ENCODE measurements at places on chromosomes 13 and 19.

GRCh38 chr19:1956122-1956494, 15.1 kb downstream of the CSNK1G2 start:
- DNase-seq, result no peak

DNA sequence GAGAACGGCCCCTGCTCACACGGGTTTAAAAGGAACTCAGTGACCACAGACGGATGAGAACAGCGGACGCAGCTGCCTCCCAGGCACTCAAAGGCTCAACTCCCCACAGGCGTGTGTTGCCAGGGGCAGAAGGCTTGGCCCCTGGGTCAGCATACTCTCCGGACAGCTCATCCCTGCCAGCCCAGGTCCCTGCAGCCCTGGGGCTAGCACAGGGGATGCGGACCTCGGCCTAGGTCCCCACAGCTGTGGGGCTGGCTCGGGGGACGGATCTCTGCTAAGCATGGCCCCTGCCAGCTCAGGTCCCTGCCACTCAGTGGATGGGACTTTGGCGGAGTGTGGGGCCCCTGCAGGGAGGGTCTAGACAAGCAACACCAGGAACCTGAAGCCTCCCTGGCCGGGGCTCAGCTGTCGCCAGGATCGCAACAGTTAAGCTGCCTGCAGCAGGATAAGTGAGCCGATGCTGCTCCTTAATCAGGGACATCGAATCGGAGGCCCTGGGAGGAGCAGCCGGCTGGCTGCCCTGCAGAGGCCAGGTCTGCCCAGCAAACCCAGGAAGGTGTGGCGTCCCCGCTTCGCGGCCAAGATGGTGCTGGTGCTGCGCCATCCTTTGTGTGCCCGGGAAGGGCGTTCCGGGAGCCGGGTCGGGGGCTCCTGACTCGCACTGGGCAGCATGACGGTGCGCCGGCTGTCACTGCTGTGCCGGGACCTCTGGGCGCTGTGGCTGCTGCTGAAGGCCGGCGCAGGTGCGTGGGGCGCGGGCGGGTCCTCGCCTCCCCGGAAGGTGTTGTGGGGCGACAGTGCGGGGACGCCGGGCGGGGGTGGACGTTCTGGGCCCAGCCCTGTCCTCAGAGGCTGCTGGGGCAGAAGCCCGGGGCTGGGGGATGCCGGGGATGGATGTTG, 32.5 kb downstream of the MCF2L start:
- DNase-seq, result no peak

GRCh38 chr19:3041761-3042620, 12.9 kb upstream of the TLE2 start:
- DNase-seq, result no peak

DNA sequence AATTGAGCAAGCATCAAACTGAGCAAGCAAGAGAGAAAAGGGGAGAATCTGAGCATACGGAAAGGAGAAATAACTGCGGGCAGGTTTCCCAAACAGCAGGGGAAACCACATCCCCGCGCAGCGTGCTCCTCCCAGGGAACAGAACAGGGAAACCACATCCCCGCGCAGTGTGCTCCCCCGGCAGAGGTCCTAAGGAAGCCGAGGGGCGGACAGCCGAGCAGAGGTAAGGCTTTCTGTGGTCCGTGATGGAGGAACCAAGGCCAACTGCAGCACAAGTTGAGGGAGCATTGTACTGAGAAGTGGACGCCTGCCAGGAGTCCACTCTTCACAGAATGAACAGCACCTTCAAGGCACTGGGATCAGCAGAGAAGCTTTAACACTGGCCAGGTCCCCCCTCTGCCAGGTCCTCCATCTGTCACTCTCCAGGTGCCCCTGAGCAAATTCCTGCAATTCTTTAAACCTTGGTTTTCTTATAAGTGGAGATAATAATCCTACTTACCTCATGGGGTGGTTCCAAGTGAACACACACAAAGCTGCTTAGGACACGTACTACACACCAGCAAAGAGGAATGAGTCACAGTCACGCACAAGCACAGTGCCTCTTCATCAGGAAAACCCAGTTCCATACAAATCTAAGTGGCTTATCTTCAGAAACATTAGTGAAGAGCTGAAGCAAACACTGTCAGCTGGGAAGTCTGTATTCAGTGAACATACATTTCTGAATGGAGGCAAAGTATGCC, 23.0 kb upstream of the LAMP1 start:
- DNase-seq, result peak; percentile 83

- DNase-seq, result no peak
Measured at GRCh38 chr13:26971990-26972887, 199.4 kb downstream of the USP12 start.

GRCh38 chr13:113938246-113938645, 35.6 kb downstream of the C13orf46 start:
- no peak for DNase-seq

DNA sequence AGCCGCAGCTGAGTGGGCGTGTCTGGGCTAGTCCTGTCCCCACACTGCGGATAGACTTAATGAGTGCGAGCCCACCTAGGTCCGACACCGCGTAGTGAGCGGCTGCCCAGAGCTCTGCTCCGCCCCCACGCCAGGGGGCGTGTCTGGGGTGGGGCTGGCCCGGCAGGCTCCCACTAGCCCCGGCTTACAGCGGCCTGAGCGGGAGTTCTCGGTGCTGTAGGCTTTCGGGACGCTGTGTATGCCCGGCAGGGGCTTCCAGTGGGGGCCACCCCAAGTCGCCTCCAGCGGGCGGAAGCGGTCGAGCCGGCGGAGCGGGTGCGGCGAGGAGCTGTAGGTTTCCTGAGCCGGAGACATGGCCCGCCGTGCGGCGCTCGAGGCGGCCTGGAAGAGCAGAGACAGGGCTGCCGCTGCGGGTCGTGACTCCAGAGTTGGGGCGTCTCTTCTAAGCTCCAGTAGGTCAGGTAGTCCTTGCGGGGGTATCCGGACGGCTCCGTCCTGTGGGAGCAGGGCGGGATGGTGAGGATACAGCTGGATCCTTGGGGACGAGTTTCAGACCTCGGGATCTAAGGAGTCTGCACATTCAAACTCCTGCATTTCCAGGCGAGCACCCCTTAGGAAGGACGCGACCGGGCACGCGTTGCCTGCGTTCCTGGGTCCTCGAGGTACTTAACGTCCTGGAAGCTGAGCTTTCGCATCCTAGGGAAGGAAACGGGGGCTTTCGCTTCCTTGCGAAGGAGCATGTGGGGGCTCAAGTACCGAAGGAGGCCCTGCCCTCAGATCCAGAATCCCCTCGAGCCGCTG, 1.2 kb downstream of the CGB7 start:
- DNase-seq, result peak; percentile 57

DNA sequence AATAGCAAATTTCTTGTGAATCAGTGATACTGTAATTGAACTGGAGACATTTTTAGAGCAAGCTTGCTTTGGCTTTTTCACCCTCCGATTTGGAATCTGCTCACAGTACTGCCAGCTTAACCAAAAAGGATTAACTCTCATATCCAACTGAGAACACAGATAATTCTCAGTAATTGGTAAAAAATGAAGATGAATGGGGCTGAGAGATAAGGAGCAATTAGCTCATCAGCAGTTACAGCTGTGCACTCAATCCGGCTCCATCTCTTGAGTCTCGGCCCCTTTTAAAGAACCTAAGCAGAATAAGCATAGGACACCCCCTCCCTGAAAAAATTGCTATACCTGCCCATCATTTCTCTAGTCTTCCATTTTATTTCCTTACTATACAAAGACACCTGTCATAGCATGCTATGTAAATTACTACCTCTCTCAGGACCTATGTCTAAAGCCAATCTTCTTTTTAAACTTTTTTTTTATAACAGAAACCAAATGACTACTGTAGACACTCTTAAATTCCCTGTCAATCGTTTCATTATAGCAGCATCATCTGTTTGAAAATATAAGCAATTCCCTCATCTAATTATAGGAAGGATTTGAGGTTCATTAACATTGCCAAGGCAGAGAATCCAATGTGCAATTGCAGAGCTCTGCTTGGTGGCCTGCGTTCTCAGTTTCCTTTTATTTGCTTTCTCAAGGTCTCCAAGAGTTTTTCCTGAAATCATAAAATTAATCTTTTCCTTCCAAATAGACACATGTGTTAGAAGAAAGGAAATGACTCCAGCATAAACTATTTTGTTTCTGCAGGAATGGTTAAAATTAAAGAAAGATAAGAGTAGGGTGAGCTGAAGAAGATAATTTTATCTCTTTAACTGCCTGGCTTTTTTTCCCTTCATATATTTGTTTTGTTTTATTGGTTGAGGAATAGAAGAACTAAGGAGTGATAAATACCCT, 242.1 kb downstream of the DACH1 start:
- no peak for DNase-seq

- no peak for DNase-seq
Measured at GRCh38 chr13:93577105-93577504, 350.5 kb downstream of the GPC6 start.

DNA sequence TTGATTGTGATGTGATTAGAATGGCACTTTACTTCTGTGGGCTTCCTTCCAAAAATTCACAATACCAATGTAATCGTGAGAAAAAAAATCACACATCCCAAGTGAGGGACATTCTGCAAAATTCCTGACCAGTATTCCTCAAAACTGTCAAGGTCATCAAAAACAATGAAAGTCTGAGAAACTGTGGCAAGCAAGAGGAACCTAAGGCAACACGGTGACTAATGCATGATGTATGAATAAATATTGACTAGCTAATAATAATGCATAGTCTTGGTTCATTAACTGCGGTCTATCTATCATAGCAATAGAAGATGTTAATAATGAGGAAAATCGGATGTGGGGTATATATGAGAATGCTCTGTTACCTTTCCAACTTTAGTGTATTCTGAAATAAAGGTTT, 159.0 kb downstream of the RFC3 start:
- DNase-seq, result no peak

GRCh38 chr13:107342747-107343146, 774.8 kb upstream of the ARGLU1 start:
- no peak for DNase-seq

DNA sequence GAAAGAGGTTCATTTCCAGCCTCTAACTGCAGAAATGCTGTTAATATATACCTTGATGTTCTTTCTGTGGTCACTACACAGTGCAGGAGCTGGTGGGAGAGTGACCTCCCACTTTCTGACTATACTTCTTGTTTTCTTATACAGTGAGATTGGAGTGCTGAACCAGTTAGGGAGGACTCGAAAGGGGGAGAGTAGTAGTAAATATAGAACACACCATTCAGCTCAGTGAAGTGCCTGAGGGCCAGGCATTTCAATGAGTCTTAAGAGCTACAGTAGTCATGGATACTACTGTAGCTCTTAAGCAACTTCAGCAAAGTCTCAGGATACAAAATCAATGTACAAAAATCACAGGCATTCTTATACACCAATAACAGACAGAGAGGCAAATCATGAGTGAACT, 372.9 kb downstream of the MTUS2 start:
- DNase-seq, result no peak

DNA sequence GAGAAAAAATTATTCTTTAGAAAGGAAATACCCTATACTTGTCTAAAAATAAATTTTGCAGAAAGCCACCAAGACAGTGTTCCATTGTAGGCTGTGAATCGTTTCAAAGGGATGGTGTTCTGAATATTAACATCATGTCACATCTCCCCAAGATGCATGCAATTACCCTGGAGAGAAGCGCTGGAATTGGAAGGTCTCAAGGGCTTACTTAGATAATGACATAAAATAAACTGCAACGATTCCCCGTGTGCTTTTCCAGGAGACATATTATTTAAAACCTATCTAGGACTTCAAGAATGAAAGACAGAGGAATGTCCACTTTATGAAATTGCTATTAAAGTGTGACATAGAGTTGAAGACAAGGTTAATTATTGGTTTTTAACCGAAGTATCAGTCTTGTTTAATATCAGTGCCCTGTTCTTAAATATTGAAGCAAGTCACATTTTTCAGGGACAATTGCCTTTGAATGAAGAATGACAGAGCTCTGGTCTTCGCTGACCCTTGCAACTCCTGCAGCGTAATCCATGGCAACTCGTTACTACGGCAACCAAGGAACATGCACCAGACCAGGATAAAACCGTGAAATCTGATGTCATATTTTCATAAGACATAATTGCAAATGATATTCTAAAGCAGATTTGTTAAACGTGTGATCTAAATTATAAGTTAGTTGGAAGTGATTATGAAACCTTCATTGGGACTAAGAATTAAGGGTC, 91.7 kb downstream of the EFNB2 start:
- no peak for DNase-seq

- no peak for DNase-seq
Measured at GRCh38 chr19:3292958-3293529, 68.6 kb downstream of the CELF5 start.

GRCh38 chr13:48158290-48158689, 63.4 kb upstream of the MED4 start:
- DNase-seq, result peak; percentile 39

- no peak for DNase-seq
Measured at GRCh38 chr13:106475852-106476251, 59.6 kb downstream of the EFNB2 start.

- DNase-seq, result peak; percentile 82
Measured at GRCh38 chr13:113907635-113908617, 44.0 kb upstream of the GAS6 start.

DNA sequence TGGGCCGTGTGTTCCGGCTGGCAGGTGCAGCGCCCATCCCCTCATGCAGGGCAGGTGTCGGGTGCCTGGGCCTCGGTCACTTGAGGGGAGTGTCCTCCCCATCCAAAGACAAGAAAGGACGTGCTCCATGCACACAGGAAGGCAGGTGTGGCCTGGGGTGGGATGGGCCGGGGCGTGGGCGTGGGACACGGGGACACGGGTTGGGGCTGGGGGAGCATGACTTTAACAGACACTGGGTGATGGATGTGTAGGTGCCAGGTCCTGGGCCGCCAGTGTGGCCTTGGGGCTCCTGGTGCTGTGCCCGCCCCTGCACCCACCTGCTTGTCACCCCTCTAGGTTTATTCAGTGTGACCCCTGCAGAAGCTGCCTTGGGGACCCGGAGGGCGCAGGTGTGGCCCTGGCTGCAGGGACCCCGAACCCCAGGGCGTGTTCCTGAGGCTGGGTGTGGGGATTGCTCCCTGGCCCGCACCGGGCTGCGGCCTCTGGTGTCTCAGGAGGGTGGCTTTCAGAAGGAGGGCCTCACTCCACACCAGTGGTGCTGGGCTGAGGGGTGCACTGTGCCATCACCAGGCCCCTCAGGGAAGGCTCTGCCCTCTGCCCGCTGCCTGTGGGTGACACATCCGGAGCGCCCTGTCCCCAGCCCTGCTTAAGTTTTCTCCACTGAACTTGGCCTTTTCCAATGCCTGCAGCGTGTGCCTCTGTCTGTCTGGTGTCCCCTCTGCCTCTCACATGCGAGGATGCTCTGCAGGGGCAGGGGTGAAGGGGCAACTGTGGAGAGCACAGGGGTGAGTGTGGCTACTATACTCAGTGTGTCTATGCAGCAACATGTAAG, 5.2 kb downstream of the TMEM255B start:
- DNase-seq, result no peak

- no peak for DNase-seq
Measured at GRCh38 chr19:27736225-27736624, 1476.7 kb downstream of the UQCRFS1 start.

- no peak for DNase-seq
Measured at GRCh38 chr19:33703438-33703750, 81.6 kb downstream of the CHST8 start.

DNA sequence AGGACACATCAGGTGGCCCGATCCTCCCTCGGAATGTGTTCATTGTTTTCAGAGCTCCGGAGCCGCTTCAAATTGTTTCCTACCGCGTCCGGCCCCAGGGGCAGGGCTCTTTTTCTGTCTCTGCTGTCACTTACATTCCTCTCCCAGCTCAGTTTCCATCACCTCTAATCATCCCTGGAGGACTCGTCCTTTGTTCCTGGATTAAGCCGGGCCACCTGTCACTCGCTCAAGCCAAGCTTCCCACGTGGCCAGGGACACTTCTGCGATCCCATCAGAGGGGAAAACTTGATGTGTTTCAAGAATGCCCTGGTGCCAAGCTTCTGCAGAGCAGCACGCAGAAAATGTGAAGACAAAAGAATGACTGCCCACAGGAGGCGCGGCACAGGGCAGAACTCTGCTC, 13.5 kb downstream of the IL17D start:
- DNase-seq, result no peak

GRCh38 chr19:9875031-9875627, 40.0 kb downstream of the PIN1 start:
- no peak for DNase-seq
